ENCODE measurements at places on chromosomes 5 and 9.

DNA sequence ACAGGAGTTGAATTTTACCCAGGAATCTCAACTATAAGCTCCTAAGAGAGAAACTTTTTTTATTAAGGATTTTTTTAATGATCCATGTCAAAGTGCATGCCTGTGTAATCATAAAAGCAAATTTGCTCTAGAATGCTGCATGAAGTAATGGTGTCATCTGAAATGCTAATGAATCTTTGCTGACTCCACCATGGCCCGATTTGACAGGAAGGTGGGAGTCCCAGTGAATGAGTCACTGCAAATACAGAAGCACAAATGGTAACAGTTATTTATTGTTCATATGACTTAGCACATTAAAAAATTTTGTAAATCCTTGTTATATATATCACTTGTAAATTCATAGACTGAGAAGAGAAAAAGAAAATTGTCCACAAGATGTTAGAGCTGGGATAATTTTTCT lies 341.3 kb downstream of the RASEF start:
- no peak for DNase-seq

DNA sequence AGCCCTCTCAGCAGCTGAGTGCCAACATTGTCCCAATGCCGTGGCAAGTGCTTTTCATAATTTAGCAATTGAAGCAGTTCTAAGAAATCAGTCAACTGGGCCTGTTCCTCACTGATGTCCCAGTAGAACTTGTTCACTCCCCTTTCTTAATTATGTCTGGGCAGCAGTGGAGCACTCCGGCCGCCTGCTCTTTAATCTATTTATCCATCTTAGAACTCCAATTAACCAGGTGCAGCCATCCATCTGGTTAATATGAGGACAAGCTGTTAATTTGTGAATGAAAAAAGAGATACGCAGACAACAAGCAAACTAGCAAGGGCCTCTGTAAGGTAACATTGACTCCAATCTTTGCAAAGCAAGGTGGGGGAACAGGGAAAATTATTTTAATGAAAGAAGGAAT lies 39.4 kb downstream of the MAT2B start:
- DNase-seq: no peak

- no peak for DNase-seq
Measured at GRCh38 chr9:95242613-95243012, 74.9 kb downstream of the FANCC start.

GRCh38 chr5:32023816-32024215 lies 150.3 kb downstream of the GOLPH3 start:
- no peak for DNase-seq

- no peak for DNase-seq
Measured at GRCh38 chr9:129932303-129933151, 97.3 kb downstream of the USP20 start.

- no peak for DNase-seq
Measured at GRCh38 chr5:159616952-159617351, 286.7 kb upstream of the IL12B start.

DNA sequence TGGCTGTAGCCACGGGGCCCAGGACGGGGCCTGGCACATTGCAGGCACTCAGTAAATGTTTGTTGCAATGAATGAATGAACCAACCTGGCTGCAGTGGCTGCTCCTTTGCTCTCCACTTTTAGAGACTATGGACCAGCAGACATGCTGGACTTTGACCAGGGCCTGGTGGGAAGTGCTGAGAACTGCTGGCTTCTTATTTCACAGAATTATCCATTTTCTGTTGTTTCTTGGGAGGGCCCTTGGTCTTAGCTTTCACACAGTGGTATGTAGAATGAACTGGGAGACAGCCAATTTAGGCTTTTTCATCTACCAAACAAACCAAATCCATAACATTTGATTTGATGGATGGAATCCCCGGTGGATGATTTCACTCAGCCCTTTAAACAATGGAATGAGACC lies 78.0 kb upstream of the LHFPL2 start:
- DNase-seq: no peak

DNA sequence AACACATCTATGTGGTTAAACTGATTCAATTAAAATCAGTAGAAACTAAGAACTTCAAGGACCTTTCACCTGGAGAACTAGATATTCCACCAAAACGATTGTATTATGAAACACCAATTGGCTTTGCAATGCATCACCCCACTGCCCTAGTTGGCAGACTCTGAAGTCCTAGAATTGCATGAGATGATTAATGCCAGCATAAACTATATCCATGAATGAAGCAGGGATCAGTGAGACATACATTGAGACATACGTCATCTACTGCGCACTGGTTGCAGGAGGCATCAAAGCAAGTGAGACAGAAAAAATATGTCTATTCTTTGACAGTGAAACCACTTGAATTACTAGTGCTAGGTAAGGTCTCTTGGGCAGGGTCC lies 9.7 kb upstream of the ZNF354A start:
- DNase-seq: no peak

- DNase-seq: no peak
Measured at GRCh38 chr5:57195060-57195459, 21.2 kb downstream of the GPBP1 start.

DNA sequence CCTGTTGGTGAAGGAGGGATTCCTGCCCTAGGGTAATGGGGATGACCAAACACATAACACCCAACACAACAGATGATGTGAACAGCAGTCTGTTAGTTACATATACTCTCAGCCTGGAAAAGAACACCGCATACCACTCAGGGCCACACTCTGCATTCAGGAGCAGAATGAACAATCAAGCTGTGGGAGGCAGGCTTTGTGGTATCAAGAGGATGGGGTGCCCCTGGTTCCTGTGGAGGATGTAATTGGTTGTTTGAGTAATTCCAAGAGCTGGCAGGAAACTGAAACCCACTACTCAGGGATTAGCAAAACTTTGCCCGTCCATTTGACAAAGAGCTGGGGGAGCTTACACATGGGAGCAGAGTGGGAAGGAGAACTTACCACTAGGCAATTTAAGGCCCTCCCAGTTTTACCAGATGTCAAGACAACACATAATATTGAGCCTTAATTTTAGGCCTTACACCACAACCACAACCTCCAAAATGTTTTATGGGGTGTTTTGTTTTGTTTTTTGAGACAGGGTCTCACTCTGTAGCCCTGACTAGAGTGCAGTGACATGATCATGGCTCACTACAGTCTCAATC lies 15.6 kb upstream of the PRKAA1 start:
- no peak for DNase-seq
